ENCODE measurements at places on chromosomes 7 and 10.

- no peak for DNase-seq
These were observed 40.5 kb upstream of the TMEM273 start for GRCh38 chr10:49228677-49229076.

DNA sequence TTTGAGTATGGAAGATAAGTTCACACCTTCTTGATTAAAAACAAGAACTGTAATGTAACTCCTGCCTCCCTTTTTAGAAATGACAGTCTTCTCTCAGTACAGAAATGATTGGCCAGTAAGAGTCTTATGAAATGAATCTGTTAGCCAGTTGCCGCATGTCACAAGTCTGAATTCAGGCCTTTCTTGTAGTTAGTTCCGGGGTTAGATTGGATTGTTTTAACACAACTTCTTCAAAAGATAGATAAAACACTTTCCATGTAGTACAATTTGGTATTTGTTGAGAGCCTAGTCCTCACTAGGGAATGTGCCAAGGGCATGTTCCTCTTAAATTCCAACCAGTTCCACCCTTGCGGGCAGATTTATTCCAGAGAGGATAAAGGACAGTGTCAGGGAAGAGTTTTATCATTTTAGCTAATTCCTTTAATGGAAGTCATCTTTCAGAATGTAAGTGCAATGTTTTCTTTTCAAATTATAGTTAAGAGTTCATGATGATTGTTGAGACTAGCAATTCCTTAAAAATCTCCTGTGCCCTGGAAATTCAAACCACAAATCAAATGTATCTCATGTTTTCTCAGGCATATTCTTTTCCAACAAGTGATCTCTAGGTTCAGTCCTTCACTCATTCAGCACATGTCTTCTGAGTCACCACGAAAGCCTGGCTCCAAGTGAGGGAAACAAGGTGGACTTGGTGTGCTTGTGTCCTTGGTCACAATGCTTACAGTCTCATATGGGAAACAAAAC is 4.1 kb downstream of the FHIP2A start:
- DNase-seq, result no peak

DNA sequence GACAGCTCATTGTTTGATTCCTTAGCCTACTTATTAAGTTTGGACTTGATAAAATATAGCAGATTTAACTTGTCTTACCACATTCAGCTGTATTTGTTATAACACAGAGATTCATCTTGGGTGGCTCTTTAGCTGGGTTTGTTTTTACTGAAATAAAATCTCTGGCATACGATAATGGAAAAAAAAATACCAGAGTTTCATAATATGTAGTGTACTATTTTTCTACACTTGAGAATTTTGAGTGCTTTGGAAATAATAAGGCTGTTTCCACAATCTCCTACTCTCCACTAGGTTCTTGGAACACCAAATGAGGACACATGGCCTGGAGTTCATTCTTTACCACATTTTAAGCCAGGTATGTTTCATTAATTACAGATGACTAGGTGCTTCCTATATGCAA is 218.6 kb upstream of the FZD1 start:
- no peak for DNase-seq

DNA sequence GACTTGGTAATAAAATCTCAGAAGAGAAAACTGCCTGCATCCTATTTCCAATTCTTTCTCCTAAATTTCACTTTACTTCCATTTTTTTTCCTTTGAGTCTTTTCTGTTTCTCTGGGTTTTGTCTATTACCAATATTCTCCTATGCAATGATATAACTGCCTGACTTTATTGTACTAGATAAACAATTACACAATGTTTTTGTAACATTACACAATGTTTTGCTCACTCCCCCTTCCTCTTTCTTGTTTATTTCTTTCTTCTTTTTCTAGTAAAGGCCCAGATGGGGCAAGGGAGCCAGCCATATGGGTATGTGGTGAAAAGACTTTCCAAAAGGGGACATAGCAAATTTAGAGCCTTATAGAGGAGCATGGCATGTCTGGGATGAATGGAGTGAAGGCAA is 278.7 kb upstream of the PHYHIPL start:
- DNase-seq, result no peak

DNA sequence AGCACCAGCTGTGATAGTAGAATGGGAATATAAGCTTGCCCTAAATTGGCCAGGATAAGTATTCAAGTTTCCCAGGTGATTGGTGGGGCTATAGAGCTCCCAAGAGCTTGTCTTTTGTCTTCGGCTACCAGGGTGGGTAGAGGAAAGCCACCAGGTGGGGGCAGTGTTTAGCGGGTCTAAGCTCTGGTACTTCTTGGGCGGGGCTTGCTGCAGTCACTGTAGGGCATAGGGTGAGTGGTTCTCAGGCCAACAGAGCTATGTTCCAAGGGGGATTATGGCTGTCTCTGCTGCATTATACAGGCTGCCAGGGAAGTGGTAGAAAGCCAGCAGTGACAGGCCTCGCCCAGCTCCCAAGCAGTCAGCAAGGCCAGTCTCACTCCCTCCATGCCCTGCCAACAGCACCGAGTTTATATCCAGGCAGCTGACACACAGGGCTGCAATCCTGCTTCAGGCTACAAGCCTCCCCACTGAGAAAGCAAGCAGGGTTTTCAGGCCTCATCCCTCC is 110.7 kb downstream of the ZNF467 start:
- peak; percentile 57 for DNase-seq

GRCh38 chr10:70666960-70667798 is 5.1 kb upstream of the ADAMTS14 start:
- no peak for DNase-seq

GRCh38 chr7:2450198-2451107 is 25.7 kb downstream of the GRIFIN start:
- DNase-seq, result no peak

DNA sequence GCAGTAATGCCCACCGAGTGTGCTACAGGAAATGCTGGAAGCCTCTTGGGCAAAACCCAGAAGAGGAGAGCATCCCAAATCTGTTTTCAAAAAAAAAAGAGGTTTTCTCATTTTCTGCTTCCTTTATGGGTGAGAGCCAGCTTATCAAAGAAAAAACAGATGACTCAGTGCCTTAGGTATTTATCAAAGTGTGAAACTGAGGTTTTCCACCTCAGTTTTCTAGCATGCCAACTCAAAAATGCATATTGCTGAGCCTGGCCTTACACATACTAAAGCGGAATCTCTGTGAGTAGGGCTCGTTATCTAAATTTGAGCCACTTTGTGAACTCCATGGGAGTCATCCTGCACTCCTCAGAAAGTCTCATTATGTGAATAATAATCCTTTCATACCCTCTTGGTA is 705.1 kb downstream of the SUGCT start:
- no peak for DNase-seq

- no peak for DNase-seq
These were observed 179.9 kb upstream of the NPVF start for GRCh38 chr7:25408012-25408687.

GRCh38 chr7:43655584-43655983 is 72.7 kb downstream of the STK17A start:
- no peak for DNase-seq

- no peak for DNase-seq
These were observed 515 bp upstream of the SLC4A2 start for GRCh38 chr7:151058781-151059366.

GRCh38 chr7:129750501-129750900 is 139.0 kb downstream of the NRF1 start:
- no peak for DNase-seq

GRCh38 chr10:107166403-107166802 is 1.9 kb upstream of the SORCS1 start:
- no peak for DNase-seq

GRCh38 chr7:101058355-101058754 is 26.9 kb upstream of the TRIM56 start:
- peak; percentile 32 for DNase-seq

GRCh38 chr10:123249894-123250293 is 95.7 kb downstream of the BUB3 start:
- no peak for DNase-seq

DNA sequence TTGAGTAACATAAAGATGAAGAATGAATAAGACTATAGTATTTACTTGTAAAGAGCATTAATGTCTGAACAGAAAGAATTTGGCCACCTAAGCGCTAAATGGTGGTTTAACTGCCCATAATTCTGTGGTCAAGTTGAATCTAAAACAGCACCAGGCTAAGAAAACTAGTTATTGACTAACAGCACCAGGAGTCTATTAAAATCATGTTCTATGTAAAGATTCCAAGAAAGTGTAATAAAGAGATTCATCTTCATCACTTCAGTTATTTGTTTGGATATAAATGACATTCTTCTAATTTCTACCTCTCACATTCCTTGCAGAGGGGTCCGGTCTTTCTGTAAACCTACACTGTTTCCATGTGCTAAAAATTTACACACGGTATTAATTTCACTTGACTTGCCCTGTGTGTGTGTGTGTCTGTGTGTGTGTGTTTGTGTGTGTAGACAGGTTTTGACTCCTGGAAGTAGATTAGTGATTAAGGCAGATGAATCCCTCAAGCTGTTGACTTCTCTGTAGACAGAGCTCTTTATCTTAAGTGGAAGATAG is 84.4 kb downstream of the KLF6 start:
- DNase-seq, result no peak

- DNase-seq, result no peak
These were observed 244.6 kb downstream of the BUB3 start for GRCh38 chr10:123398756-123399155.

DNA sequence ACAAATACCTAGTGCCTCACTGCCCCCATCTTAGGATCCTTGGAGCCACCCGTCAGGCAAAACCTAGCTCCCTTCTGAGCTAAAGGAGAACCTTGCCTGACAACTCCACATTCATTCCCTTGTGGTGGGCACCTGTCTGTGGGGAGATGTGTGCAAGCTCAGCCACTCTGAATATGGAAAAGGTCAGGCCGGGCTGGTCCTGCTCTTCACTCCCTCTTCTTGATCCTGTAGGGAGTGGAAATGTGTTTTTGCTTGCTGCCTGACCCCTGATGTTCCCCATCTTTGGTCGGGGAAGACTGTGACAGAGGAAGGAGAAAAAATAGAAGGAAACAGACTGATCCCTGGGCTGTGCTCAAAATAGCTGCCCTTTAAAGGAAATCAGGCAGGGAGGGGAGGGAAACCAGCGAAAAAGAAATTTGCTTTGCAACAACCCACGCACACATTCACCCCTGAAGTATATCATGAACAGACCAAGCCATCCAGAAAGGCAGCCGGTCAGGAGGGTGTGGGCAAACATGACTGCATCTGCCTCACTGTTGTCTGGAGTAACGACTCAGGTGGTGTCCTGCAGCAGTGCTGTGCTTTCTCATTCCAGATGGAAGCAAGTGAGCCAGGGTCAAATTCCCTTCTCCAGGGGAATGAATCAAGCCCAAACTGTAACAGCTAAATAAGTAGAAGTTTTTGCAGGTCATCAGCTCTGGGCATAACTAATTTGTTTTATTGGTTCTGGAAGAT is 74.0 kb downstream of the SCRN1 start:
- no peak for DNase-seq

GRCh38 chr10:7626283-7626682 is 40.5 kb downstream of the ITIH5 start:
- no peak for DNase-seq

DNA sequence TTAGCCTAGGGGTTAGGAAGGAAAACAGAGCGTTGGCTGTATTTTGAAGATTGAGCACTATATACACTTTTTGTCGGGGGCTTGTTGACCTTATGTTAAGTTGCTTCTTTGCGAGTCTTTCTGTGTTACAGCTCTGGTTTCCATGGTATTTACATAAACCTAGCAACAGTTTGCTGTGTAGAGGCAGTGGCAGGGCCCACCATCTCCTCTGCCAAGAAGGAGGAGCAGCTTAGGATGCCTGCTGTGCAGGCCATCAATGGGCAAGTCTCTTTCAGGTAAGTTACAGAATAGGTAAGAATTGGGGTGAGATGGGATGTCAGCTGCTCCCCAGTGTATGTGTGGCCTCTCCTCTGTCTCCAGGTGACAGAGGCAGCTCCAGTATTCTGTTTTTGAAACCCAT is 485.5 kb downstream of the LRMDA start:
- no peak for DNase-seq

Data from T-helper 2 cell (primary cell).